Fibroblast of villous mesenchyme (primary cell): ENCODE measurements at places on chromosomes 3 and 15. TPM values are rescaled to one million over a fixed set of nuclear protein-coding genes. Genes with fewer than 3 reads are reported as not detected.

The CLEC3B gene
- 0.43 and 0.64 TPM in 2 replicates for total RNA-seq

The AP4E1 gene
- 16.4 and 26.3 TPM in 2 replicates for total RNA-seq

DNA sequence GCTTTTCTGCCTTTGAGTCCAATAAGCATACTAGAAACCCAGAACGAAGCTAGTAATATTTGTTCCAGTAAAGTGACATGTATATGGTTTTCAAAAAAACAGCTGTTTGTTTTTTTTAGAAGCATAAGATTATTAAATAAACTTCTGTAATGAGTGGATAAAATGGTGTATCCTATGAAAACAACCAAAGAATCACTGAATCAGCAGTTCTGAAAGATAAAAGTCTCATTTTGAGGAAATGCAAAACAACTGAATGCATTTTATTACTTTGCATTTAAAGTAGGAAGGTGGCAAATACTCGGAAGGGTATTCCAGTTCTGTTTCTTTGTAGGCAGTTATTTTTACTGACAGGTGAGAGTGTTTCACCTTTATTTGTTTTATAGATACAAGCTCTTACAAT lies 107.0 kb downstream of the CNTN4 start:
- DNase-seq: no peak

DNA sequence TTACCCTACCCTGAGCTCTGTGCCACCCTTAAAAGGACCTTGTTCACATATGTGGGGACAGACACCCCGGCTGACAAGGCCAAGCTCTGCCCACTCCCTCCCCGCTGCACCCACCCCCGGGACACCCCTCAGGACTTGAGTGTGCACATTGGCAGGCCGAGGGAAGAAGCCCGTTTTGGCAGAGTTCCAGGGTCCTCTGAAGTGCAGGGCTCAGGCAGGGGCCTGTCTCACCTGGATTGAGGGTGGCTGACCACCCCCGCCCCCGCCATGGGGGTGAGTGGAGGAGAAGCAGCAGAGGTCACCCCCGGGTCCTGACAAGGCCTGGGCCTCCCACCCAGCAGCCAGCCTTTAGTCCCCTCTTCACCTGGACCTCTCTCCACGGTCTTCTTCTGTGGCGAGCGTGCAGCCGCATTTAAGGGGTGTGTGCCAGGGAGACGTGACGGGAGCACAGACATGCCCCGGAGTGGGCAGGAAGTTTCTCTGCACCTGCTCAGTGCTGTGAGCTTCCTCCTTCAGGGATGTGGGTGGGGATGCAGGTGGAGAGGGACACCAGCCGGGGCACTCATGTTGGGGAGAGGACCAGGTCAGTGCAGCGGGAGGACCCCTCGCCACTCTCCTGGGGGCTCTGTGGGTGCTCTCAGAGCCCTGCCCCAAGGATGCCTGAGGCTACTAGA lies 50.7 kb downstream of the LINGO1 start:
- DNase-seq: no peak

DNA sequence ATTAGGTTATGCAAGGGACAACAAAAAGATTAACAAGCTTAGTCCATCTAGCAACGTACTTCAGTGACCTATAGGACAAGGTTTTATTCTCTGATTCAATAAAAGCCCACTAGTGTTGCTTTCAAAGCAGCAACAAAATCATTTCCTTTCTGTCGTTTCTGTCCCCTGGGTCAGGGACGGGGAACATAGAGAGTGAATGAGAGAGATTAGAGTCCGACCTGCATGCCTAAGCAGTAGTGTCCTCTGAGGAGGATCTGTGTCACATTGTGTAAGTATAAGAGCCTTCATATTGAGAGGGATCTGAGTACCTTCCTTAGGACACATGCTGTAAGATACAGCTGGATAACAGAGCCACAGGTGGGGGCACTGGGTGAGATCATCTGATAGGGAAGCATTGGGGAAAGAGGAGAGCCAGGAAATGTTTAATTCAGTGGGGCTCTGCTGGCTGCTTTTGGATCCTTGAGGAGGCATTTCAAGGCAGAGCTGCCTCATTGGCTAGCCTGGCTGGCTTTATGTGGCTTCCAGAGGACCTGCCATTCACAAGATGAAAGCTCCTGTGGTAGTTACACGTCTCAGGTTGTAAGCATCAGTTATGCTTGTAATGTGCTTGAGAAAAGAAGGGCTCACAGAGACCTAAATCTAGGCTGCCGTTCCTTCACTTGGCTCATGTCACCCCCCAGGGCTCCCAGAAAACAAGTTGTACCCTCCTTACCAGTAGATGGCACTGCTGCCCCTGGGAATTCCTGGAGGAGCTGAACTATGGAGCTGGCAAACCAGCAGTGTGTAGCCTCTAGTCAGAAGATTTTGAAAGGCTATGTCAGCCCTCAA lies 2.7 kb downstream of the TMEM108 start:
- peak; percentile 63 for DNase-seq

DNA sequence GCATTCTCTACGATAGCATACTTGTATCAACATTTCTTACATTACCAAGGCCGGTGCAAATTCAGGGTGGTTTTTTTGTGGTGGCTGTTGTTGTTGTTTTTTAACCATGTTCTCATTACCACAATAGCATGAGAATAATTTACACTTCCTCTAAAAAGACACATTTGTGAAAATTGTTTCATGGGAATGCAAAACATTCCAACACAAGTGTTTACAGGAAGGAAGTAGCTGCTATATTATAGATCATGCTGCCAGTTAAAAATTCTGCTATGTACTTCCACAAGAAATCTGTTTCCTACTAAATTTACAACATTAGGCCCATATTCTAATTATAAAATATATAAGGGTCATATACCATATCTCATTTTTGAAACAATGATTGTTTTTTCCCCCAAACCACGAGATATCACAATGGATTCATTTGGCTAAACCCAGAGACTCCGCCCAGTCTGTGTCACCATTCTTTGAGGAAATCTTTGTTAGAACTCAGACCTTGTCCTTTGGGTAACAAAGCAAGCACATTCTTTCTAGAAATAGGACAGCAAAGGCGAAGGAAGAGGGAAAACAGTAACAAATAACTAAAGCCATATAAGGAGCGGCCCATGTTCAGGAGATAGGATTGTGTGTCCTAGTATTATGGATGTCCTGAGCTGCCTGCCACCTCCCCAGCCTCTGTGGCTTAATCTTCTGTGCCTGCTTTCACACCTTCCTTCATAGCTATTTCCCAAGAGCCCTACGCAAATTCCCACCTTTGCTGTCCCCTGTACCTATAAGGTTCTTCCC lies 60.1 kb downstream of the UACA start:
- DNase-seq: no peak

DNA sequence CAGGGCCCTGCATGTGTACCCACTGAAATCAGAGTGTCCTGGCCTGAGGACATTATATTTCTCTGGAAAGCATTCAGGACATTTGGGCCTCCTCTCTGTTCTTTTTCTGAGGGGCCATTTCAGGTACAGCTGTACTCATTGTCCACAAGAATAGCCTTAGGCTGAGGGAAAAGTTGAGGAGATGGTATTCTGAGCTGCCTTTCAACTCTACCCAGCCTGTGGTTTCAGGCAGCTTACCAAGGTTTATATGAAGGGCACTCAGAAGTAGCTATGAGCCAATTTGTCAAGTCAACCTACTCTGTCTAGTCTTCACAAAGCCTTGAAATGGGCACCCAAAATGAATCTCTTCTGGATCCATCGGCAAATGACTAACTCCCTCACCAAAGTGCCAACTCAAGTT lies 9.4 kb downstream of the ATP13A4 start:
- DNase-seq: no peak
